ENCODE measurements at places on chromosomes 1 and 21. TPM values are rescaled to one million over a fixed set of nuclear protein-coding genes. Genes with fewer than 3 reads are reported as not detected.

GRCh38 chr21:45800339-45801080 lies 157.0 kb downstream of the PCBP3 start:
- DNase-seq = no peak

GRCh38 chr1:115952547-115952946 lies 23.8 kb upstream of the SLC22A15 start:
- no peak for DNase-seq

GRCh38 chr1:174165471-174166137 lies 6.3 kb downstream of the RABGAP1L start:
- DNase-seq = no peak

- DNase-seq = no peak
Observed at GRCh38 chr21:27534206-27534605, 567.3 kb upstream of the ADAMTS5 start.

- DNase-seq = no peak
Observed at GRCh38 chr1:206680279-206680678, 4.4 kb upstream of the MAPKAPK2 start.

GRCh38 chr1:44688760-44689446 lies 14.4 kb downstream of the ARMH1 start:
- DNase-seq = no peak

- DNase-seq = no peak
Observed at GRCh38 chr1:38651669-38652068, 207.9 kb downstream of the RRAGC start.

DNA sequence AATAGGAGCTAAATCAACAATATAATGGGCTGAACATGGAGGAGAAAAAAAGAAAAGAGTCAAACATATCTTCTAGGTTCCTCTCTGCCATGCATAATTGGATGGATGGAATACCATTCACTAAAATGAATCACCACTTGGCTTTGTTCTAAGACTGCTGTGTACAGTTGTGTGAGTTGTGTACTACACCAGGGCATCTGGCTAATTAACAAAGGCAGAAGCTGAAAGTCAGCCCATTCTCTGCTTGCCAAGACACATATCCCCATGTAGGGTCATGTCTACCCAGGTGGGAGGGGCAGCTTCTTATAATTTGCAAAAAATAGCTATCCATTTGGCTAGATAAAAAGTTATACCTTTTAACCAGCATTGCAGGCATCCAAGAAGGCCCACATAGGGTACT lies 21.0 kb downstream of the JUN start:
- no peak for DNase-seq

- DNase-seq = no peak
Observed at GRCh38 chr21:34093083-34093482, 19.7 kb downstream of the MRPS6 start.

- DNase-seq = no peak
Observed at GRCh38 chr1:46638921-46639320, 22.3 kb upstream of the MOB3C start.

DNA sequence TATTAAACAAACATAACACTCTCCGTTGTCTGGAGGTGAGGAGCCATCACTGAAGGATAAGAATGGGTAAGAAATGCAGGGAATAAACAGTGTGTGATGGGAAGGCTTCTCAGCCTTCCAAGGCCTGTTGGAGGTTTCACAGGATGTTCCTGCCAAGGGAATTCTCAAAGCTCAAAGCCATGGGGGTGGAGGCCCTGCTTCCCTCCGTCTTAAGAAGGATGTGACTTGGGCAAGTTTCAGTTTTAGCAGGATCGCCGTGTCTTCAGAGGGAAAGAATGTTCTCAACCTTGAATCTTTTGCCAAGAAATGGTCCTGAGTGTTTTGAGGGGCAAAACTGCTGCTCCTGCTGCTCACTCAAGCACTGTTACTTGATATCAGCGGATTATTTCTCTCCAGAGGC lies 41.7 kb upstream of the IL20 start:
- DNase-seq = no peak

DNA sequence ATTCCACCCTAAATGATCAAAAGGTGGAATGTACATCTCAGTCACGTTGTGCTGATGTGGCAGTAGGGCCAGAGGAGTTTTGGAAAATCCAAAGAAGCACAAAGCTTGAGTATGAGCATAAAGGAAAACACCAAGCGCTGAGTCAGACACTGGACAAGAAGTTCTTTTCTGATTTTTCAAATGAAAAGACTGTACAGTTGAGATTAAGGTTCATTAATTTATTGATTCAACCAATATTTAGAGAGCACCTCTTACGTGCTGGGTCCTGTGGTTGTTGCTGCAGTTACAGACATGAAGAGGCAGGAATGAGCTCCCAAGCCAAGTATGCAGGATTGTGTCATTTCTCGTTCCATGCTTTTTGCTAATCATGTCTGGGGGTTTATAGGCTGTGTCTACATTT lies 28.9 kb upstream of the APP start:
- DNase-seq = no peak

DNA sequence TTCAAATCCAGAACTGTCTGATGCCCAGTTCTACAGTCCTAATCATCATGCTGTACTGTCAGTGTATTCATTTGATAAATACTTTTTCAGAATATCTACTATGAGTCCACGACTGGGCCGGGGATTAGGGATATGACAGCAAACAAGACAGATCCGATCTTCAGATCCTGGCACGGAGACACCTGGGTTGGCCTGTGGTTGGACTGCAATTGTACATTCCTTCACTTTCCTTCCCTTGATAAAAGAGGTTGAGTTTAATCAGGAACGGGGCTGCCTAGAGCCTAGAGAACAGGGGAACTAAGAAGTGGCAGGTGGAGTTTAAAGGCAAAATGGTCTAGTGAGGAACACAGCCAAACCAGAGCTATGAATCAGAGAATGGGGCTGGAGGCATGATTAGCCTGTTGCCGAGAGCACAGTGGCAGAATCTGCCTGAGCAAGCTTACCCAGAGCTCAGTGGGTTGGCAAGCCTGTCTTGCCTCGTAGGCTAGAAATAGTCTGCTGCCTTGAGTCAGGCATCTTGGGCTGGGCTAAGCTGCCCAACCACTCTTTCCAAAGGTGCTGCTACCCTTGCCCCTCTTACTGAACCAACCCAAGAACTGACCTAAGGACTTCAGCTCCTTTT lies 38.1 kb upstream of the PTCH2 start:
- DNase-seq = no peak

GRCh38 chr1:154583773-154584172 lies 16.2 kb downstream of the CHRNB2 start:
- DNase-seq = no peak

GRCh38 chr1:224711876-224712275 lies 95.8 kb downstream of the CNIH3 start:
- no peak for DNase-seq

- no peak for DNase-seq
Observed at GRCh38 chr1:204650911-204651570, 34.5 kb downstream of the LRRN2 start.

DNA sequence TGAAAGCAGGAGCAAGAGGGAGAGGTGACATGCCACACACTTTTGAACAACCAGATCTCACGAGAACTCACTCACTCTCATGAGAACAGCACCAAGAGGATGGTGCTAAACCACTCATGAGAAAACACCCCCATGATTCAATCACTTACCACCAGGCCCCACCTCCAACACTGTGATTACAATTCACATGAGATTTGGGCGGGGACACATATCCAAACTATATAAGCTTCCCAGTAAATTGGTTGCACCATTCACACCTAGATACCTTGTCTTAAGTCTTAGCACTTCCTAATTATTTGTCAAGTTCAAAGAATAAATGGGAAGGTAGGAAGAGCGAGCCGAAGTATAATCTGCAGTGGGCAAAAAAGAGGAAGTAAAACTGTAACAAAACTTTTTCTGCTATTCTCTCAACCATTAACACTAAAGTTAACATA lies 34.3 kb downstream of the AMY1C start:
- DNase-seq = no peak

GRCh38 chr1:61210435-61211154 lies 128.2 kb downstream of the NFIA start:
- no peak for DNase-seq

The GLMN gene
- polyA plus RNA-seq = 23.8 TPM

The TNFRSF8 gene
- 0.62 TPM for polyA plus RNA-seq

The CELA3B gene
- polyA plus RNA-seq = not detected

The KIF17 gene
- 4.0 TPM for polyA plus RNA-seq

The CR1 gene
- 22.8 TPM for polyA plus RNA-seq

The RAB7B gene
- 1.9 TPM for polyA plus RNA-seq
